Esophagus mucosa (tissue), 1 donor: ENCODE measurements at places on chromosomes 4 and X.

GRCh38 chrX:40411340-40412111 is 169.2 kb upstream of the ATP6AP2 start:
- no peak for ATAC-seq

GRCh38 chr4:71469541-71469940 is 130.7 kb downstream of the SLC4A4 start:
- no peak for ATAC-seq

DNA sequence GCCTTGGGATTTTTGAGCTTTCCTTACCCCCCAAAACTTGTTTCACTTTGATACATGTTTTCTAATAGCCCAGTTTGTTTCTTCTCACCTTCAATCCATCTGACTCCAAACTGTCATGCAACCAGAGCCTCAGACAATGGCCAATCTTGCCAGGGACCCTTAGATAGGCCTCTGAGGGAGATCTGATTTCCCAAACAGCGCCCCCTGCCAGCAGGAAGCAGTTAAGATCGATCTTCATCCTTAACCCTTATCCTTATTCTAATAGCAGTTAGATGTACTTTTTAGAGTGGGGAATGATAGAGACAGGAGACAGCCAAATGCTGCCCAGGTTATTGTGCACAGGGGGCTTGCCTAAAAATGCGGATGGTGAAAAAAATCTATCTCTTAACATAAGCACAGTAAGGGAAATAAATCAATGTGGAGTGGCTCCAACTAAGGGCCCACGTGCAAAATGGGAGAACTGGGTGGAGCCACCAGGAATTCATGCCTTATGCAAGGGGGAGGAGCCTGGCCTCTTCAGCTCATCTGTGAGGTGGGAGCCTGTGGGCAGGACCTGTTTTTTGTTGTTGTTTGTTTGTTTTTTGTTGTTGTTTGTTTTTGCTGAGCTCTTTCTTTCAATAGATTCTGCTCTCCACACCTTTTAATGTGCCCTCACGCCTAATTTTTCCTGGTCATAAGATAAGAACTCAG is 833.6 kb upstream of the AGA start:
- no peak for ATAC-seq

DNA sequence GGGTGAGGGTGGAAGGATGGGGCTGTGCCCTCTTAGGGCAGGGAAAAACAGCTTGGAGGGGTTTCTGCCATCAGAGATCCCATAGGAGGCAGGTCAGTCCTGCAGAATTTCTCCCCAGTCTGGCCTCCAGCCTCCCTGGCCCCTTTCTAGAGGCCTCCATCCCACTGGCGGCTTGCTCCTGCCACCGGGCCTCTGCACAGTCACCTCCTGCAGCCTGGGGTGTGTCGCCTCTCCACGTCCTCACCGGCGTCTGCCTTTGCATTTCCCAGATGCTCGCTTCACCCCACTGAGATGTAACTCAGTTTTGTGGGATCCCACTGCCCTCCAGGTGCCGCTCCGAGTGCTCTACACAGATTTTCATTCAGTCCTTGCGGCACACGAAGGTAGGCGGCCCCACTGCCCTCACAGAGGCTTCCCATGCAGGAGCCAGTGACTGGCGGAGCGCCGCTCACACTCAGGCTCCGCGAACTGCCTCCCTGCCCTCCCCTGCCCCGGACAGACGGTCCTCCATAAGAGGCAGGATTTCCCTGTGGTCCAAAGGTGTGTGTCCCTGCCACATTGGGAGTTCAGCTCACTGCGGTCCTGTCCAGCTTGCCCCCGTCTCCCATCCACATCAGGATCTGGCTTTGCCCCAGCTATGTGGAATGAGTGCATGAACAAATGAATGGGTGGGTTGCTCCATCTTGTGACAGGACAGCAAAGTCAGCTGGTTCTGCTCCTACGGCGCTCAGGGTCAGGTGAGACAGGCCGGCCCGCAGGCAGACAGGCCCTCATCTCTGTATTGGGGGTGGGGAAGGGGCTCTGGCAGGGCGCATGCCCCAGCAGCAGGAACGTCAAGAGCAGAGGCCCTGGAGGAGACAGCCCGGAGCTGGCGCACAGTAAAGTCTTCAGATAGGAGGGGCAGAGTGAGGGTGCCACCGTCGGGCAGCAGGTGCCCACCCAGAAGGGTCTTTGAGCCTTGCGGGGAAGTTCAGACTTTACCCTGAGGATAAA is 2.7 kb upstream of the TMEM271 start:
- ATAC-seq, result no peak

DNA sequence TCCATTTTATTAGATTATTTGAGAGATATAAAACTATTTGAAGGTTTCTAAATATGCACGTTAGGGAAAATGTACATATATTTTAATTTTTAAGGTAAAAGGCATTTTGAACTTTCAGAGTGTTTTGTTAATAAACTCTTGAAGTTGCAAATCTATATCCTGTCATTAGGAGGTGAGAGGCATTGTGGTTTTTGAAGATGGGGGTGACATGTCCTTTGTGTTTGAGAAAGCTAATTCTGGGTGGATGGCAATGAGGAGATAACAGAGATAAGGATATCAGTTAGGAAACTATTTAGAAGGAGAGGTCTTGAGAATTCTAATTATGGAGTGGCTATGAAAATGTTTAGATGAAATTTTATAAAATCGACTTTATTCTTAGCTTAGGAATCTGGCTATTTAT is 6.1 kb downstream of the STIM2 start:
- ATAC-seq, result no peak

DNA sequence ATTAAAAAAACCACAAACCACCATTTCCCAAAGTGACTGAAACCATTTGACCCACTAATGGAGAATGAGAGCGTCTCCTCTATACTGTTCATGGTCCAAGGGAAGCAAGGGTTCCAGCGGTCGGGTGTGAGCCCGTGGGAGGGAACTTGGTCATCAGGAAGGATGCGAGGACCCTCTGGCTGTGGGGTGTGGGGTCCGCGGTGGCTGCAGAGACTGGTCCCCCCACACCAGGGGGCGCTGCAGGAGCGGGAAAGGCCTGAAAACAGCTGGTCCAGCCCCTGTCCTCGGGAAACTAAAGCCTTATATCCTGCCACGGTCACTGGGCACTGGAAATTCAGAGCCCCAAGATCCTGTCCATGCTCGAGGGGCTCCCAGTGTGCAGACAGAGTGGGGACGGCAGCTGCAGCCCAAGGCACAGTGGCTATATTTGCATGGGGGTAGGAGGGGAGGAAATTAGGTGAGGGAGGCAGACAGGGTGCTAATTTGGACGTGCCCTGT is 4.3 kb downstream of the BLOC1S4 start:
- ATAC-seq, result peak; percentile 46

GRCh38 chr4:118351851-118352827 is 664 bp downstream of the PRSS12 start:
- peak; percentile 33 for ATAC-seq

- ATAC-seq, result no peak
These were observed 328.5 kb upstream of the FGF16 start for GRCh38 chrX:77118686-77119085.

DNA sequence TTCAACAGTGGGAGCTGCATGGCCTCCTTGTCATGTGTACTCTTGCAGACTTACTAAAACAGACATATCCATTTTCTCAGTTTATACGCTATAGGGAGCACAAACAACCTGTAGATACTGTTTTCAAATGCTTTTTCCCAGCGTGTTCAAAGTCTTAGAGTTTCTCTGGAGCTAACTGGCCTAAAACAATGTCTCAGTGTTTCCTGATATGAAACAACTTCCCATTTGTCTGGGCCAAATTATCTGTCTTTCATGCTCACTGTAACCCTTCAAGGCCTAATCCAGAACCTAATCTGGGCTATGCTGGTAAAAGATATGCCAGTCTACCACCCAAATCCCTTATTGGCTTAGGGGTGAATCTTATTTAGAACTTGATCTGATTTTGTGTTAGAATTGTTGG is 38.8 kb downstream of the RAB40A start:
- no peak for ATAC-seq

- no peak for ATAC-seq
These were observed 1.5 kb upstream of the PAPSS1 start for GRCh38 chr4:107721436-107722100.

- ATAC-seq, result peak; percentile 47
These were observed 18.8 kb upstream of the CHRNA9 start for GRCh38 chr4:40316333-40316781.

DNA sequence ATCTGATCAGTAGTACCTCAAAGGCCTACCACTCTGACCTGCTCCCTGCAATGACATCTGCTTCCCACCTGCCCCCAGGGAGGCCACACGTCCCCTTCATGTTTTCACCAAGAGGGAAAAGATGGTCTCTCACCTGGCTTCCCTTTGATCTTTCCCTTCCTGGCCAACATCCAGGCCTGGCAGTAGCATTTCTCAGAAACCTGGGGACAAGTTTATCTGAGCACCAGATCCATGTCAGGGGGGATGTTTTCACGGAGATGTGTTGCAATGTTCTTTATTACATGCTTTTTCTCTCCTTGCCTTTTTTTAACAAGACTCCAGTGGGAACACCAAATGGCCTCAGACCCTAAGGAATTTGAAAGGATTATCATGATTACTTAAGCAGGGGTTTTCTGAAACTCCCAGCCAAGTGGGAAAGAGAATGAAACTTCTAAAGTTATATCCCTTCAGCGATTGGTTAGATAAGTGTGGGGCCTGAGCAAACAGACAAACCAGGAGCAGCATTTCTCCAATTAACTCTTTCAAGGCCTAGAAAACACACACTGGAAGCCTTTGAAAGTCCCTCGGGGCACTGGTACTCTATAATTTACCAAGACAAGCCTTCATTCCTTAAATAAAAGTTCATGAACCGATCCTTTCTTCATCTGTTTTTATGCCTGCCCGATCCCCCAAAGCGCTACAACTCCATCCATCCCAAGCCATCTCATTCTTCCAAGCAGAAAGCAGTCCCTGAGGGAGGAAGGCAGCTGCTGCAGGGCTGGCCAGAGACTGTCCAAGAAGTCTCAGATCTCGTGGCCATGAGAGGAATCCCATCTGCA is 94.1 kb downstream of the BCOR start:
- no peak for ATAC-seq

DNA sequence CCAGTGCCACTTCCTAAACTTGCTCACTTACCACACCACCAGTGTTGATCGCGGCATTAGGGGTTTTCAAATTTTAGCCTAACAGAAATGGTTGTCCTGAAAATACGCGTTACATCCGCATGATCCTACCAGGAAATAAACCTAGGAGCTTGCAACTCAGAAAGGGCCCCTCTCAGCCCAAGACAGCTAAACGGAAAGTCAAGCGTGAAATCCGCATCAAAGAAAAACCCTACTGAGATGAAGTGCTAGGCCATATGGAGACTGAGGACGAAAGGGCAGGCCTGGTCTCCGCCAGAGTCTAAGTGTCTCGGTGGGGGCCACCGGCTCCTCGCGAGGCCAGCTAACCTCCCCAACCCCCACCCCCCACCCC is 626 bp downstream of the YTHDC1 start:
- peak; percentile 1 for ATAC-seq

DNA sequence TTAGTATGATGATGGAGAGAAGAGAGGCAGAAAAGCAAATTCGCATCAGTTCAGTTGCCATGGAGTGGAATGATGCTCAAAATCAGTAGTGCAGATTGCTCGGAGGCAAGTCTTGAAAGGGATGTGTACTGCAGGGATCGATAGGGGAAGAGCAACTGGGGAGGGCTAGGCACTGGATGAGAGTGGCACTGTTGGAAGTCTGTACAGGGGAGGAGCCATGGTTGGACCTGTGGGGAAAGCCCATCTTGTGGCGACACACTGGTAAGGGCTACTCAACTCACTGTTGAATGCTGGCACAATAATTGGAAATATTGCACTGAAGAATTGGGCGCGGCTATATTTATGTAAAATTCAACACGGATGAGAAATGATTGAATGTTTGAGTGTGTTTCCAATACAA is 1.2 kb downstream of the RAB9B start:
- ATAC-seq, result no peak

GRCh38 chr4:94933799-94934198 is 176.0 kb downstream of the BMPR1B start:
- no peak for ATAC-seq

DNA sequence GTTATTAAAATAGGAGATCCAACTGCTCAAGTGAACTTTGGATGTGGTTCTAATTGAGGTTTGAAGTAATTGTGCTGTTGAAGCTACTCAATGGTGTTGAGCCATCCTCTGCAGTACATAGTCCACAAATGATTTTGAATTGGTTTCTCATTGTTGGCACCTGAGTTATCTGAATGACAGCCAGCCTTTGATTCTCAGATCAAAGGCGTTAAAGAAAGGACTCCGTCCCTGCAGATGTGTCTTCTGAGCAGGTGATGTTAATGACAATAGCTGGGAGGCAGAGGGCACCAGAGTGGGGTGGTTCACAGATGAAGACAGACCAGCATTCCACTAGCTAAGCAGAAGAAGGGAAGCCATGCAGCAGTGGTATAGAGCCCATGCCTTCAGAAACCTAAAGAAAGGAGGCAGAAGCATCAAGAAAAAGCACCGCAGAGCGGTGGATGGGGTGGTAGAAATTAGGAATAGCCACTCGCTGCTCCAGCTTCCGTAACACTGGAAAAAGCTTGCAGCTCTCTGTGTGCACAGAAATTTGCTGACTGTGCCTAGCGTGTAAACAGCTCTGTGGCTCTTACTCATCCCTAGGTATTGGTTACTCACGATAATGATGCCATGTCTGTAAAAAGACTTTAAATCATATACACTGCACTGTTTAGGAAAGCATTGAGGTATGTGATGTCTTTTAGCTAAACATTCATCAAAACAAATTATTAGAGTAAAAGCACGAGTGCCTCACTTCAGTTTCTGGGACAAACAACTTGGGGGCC is 79.2 kb upstream of the CLCN4 start:
- peak; percentile 64 for ATAC-seq

DNA sequence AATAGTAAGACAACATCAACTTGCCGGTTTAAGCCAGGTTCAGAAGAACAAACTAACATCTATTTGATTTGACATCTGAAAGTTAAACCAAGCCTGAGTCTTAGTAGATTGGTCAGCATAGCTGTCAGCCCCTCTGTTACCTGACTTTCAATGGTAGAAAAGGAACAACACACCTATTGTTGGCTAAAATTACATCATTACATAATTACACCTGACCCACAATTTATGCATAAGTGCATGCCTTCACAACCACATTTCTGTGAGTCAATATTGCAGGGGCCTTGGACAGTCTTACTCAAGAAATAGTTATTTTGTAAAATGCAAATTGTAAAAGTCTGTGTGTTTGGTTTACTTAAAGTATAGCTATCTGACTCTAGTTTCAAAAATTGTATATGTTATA is 36.2 kb downstream of the EGFL6 start:
- no peak for ATAC-seq

- ATAC-seq, result no peak
These were observed 28.2 kb upstream of the PGK1 start for GRCh38 chrX:78075787-78076389.

GRCh38 chrX:154013614-154014360 is 5.9 kb downstream of the IRAK1 start:
- peak; percentile 37 for ATAC-seq
